Caki2 (cell line): ENCODE measurements at places on chromosomes 13 and 19.
A peak's percentile ranks its signal among the peaks of the same experiment; 100 is the strongest.

GRCh38 chr13:97235549-97236231, 13.6 kb downstream of the MBNL2 start:
- DNase-seq = no peak

DNA sequence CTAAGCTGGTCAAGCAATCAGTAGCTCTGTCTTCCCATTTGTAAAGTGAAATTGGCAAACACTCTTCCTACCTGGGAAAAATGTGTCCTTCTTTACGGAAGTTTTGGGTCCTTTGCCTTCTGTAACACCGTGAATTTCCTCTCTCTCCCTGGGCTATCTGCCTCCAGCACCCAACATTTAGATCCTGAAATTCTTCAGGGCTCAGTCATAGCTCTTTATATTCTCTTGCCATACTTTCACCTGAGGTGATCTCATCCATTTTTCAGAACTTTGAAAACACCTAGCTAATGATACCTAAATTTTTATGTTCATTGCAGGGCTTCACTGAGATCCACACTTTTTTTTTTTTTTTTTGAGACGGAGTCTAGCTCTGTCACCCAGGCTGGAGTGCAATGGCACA, 1042.2 kb downstream of the DIAPH3 start:
- no peak for DNase-seq

GRCh38 chr19:28314287-28314686, 898.7 kb downstream of the UQCRFS1 start:
- DNase-seq = no peak

DNA sequence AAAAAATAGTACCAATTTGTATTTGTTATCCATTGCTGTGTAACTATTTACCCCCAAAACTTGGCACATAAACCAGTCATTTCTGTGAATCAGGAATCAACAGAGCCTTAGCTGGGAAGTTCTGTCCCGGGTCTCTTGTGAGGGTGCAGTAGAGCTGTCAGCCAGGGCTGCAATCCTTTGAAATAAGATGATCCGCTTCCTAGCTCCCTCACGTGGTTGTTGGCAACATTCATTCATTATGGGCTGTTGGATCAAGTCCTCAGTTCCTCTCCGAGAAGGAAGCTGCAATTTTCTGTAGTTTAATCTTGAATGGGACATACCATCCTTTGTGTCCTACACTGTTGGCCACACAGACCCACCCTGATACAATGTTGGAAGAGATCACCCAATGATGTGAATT, 277.2 kb downstream of the SUCLA2 start:
- no peak for DNase-seq

DNA sequence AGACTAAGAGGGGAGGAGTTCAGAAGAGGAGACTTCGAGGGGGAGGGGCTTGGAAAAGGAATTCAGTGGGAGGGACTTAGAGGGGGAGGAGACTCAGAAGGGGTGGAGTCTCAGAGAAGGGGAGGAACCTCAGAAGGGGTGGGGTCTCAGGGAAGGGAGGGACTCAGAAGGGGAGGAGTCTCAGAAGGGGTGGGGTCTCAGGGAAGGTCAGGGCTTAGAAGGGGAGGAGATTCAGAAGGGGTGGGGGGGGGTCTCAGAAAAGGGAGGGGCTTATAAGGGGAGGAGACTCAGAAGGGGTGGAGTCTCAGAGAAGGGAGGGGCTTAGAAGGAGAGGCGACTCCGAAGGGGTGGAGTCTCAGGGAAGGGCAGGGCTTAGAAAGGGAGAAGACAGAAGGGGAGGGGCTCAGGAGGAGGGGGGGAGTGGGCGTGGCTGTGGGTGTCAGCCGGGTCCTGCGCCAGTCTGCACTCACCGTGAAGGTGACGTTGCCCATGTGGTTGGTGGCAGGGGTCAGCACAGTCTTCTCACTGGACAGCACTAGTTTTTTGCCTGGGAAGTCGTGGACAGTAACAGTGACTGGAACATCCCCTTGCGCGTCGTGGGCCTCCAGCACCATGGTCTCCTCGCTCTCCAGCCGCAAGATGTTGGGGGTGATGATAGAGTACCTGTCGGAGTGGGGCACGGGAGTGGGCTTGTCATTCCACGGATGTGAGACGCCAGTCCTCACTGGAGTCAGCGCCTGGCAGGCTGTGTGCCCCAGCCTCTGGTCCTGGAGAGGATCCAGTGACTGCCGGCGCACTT, 1.5 kb downstream of the C3 start:
- DNase-seq = peak; percentile 55

DNA sequence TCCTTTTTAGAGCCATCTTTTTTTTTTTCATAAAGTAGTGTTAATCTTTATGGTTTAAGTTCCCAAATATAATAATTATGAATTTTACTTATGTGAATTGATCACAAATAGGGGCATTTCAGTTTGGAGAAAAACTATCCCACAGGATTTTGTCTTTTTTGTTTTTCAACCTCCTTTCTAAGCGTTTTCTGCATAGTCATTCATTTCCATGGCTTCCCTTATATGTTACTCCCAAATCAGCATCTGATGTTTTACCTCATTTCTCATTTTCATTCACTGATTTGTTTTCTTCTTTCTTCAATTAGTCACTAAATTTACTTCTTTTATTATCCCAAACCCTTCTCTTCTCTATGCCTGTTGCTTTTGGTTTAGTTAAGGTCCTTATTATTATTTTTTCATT, 24.7 kb downstream of the PDS5B start:
- no peak for DNase-seq

- no peak for DNase-seq
Observed at GRCh38 chr13:102693776-102694175, 1.1 kb downstream of the METTL21C start.

DNA sequence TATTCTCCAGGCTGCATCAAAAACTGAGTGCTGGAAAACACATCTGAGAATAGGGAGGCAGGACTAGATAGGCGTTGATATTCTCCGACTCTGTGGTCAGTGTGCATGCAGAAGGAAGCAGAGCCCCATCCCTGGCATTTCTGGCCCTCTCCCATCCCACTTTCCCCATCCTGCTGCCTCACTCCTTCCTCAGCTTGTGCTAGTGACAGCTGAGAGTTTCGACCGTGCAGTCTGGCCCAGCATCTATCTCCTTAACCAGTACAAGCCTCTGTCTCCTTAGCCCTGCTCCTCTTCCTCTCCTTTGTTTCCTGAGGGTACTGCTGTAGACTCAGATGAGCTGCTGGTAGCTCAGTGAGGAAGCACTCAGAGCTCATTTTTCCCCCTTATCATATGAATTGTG, 163.2 kb downstream of the SUCLA2 start:
- no peak for DNase-seq
